ENCODE measurements at places on chromosomes 3 and 15.

- no peak for DNase-seq
Observed at GRCh38 chr3:7682822-7683229, 818.8 kb upstream of the LMCD1 start.

DNA sequence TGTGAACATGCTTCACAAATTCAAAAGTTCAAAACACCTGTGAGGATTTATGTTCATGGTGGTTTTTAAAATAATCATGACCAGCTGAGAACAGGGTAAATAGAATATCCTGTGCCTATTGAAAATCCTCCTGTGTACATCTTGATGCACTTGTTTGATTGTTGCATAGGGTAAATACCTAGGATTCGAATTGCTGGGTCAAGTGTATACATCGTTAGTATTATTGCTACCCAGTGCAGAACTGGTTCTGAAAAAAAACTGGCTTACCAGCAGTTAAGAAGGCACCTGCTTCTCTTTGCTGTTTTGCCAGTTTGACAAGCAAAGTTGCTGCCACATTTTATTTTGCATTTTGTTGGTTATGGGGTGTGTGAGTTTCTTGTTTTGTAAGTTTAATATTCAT is 272.6 kb downstream of the CLSTN2 start:
- DNase-seq: no peak

DNA sequence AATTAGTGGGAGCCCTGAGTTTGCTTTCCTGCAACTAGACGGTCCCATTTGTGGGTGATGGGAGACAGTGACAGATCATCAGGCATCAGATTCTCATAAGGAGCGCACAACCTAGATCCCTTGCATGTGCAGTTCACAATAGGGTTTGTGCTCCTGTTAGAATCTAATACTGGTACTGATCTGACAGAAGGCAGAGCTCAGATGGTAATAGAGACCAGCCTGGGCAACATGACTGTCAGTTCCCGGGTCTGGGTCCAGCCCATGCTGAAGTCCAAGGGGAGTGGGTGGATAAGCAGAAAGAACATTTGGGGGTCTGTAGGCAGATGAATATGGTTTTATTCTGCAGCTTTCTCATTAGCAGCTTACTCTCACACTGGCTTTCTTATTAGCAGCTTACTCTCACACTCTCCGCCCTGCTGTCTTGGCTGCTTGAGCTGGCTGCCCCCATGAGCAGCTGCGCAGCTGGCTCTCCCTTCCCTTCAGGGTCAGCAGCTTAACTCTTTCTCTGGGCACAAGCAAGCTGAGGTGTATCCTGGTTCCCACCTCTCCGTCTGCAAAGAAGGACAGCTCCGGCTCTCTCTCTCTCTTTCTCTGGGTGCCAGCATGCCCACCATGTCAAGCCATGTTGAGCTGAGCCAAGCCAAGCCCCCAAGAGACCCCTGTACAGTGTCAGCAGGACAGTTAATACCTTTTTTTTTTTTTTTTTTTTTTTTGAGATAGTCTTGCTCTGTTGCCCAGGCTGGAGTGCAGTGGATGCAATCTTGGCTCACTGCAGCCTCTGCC is 46.5 kb downstream of the KLHDC8B start:
- DNase-seq: no peak

GRCh38 chr15:63414474-63415120 is 33.0 kb upstream of the CA12 start:
- DNase-seq: no peak

GRCh38 chr3:40104441-40104840 is 205.1 kb upstream of the EIF1B start:
- no peak for DNase-seq

DNA sequence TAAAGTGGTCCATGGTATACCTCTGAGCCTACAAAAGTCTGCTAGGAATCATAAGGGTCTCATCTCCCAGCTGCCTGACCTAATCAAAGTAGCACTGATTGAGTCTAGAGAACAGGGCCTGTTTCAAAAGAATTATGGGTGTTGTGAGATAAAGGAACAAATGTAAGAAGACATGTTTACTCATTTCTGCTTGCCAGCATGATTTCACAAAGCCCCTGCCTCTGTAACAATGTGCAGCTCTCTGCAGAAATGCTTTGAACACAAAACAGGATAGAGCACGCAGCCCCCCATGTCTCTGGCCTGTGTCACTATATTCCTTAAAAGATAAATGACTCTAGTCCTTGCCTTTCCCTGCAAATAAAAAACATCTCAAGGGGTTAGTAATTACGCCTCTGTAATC is 94.7 kb upstream of the IGSF10 start:
- DNase-seq: no peak

DNA sequence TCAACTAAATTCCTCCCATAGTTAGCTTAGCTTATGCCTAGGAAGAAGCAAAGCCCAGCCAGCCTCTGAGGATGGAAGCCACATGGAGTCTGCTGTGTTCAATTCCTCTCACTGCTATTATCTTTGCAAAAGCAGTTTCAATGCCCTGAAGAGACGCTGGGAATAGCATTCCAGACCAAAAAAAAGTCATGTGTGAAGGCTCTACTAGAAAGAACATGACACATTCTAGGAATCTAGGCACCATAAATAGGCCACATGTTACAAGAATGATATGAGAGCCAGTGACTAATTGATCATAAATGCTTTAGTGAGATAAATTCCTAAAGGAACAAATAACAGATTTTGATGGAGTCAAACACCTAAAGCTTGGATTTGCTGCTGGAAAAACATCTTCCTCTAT is 800.8 kb downstream of the TUSC7 start:
- DNase-seq: no peak

DNA sequence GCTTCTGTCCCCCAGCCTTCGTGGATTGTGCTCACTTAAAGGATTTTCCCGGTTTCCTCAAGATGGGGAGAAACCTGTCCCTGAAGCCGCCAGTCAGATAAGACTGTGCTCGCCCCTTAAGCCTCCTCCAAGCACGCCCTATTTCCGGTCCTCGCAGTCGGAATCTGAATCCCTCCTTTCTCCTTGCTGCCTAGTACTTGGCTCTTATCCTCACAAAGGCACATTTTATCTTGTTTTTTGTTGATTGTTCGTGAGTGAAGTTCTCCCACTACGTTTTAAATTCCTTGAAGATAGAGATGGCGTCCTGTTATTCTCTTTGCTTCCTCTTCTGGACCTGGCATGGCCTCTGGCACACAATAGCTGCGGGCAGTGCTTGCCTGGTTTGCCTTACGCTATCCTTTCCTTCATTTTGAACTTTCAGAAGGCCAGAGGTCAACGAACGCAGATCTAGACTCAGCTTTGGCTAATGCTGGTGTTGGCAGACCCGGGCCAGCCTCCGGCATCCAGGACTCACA is 1.7 kb downstream of the CLDN11 start:
- no peak for DNase-seq

DNA sequence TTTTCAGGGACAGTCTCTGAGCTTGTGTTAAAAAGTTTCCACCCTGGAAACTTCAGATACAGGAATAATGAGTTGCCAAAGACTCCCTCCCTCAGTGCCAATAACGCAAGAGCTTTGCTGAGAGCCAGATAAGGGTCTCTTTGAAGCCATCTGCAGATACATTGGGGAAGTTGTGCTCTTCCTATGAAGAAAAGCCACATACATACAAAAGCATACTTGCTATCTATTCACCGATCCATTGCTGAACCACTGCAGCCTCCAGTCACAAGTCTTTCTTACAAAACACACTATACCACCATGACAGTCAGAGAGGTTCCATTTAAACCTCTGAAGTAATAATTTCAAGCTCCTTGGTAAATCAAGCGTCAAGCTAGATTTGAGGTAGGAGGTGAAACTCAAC is 10.0 kb upstream of the RETNLB start:
- no peak for DNase-seq

DNA sequence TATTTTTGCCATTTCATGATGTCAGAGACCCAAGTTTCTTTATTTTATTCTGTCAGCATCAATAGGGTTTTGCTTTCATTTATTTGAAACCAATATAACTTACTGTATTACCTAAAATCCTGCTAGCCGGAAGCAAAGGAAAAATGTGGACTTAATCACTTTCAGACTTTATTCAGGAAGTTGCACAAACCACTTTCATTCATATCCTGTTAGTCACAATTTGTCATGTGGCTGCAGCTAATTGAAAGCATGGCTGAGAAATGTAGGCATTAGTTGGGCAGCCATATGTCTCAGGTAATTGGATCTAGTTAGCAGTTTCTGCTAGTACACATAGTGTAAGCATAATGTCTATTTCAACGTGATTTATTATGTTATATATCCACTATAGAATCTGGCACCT is 462.3 kb upstream of the SGO1 start:
- no peak for DNase-seq

GRCh38 chr3:177781686-177782161 is 584.4 kb upstream of the TBL1XR1 start:
- no peak for DNase-seq

DNA sequence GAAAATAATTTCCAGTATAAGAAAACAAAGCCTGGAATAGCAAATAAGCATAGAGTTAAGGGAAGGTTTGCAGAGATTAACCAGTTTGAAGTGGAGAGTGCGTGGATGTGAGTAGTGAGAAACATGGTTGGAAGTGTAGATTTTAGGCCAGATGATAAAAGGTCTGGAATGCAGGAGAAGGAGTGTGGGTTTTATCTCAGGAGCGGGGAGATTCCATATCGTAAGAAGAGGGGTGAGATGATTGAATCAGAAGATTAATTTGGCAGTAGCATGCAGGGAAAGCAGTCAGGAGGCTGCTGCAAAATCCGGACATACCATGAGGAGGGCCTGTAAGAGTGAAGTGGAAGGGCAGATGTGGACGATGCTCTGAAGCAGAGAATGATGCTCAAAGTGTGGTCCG is 13.7 kb downstream of the PPARG start:
- no peak for DNase-seq

DNA sequence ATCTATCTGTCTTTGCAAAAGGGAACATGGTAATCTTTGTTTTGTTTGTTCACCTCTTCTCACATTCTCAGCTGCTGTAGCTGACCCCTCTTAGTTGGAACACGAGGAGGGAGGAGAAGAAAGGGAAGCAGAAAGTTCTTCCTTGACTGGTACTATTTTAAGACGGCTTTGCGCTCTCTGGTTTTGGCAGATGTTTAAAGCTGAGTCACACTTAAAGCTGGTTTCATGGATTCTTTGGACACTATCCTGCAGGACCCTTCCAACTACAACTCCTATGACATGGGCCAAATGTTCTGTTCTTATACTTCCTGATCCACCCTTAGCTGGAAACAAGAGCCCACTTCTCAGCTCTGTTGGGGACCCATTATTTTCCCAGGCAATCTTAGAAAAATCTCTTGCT is 40.6 kb upstream of the FXR1 start:
- DNase-seq: no peak

GRCh38 chr3:14278265-14278798 is 99.7 kb downstream of the LSM3 start:
- no peak for DNase-seq

- DNase-seq: no peak
Observed at GRCh38 chr3:16122155-16122554, 52.3 kb upstream of the GALNT15 start.

GRCh38 chr3:126889276-126890201 is 93.4 kb upstream of the PLXNA1 start:
- DNase-seq: no peak

DNA sequence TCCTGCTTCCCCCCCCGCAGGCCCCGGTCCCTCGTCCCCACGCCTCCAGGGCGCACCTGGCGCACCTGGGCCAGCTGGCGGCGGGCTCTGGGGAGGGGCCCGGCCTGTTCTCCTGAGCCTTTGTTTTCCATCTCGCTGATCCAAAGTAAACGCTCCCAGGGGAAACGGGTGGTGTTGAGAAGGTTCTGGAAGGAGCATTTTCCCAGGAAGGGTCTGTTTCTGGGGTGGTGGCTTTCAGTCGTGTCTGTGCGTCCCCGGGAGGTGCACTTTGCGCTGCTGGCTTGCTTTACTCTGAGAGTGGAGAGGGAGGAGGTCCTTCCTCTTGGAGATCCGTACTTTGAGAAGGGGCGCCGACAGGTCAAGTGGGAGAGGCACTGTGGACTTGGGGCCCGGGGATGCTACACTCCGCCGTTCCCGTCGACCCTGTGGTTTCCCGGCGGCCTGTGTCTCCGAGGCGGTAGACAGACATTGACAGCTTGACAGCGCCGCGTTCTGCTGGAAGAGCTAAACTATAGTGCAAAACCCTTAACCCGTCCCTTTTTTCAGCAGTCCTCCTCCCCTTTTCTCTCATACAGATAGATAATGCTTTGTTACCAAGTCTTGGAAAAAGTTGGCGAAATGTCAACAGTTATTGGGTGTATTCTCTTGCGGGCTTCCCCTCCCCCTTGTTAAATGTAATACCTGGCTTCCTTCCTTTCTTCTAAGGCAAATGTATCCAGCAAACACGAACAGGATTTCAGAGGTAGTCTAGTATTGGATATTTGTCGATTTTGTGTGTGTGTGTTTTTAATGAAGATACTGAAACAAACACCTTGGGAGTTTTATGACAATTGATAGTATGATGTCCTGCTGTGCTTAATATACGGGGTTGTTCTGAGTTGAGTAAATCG is 6.5 kb downstream of the TPM1 start:
- DNase-seq: no peak

- no peak for DNase-seq
Observed at GRCh38 chr15:95610945-95611344, 719.6 kb upstream of the NR2F2 start.

DNA sequence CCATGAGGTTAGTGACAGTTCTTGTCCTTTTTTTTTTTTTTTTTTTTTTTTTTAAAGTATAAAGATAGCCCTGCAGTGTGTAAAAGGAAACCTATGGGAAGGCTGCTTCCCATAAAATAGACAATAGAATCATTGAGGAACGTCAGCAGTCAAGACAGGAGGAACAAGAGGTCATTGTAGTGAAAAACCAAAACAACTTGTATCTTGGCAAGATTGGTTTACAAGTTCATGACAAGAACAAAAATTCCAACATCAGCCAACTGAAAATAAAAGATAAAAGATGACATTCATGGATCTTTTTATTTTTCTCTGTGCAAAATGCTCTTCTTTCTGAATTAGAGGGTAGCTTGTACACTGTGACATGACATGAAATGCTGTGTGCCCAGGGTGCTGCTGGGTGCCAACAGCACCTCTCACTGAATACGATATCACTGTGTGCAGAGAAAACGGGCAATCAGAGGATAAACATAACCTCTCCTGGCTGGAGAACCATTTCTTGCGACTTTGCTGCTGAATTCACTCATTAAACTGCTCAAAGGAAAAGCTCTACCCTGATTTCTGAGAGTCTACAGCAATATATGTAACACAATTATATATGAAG is 30.1 kb upstream of the IP6K2 start:
- DNase-seq: no peak

GRCh38 chr3:126523745-126524428 is at the start of gene CHST13:
TSS of gene CHST13 (plus strand) at chr3:126524155. CDS start at chr3:126524333, 178 bp downstream.
- DNase-seq: no peak

- DNase-seq: no peak
Observed at GRCh38 chr3:28206479-28206878, 34.9 kb upstream of the CMC1 start.

GRCh38 chr3:137062250-137062649 is 104.5 kb downstream of the IL20RB start:
- no peak for DNase-seq

- no peak for DNase-seq
Observed at GRCh38 chr15:89614164-89614563, 38.9 kb downstream of the TICRR start.

- DNase-seq: no peak
Observed at GRCh38 chr3:193771011-193771652, 178.1 kb downstream of the OPA1 start.

Measured in progenitor cell of endocrine pancreas (in vitro differentiated cells).